ENCODE measurements at places on chromosomes 12 and 14.

GRCh38 chr14:44961151-44961553 is 595 bp downstream of the KLHL28 start:
- no peak for DNase-seq

GRCh38 chr12:72777806-72778205 is 505.6 kb downstream of the TRHDE start:
- DNase-seq = no peak

DNA sequence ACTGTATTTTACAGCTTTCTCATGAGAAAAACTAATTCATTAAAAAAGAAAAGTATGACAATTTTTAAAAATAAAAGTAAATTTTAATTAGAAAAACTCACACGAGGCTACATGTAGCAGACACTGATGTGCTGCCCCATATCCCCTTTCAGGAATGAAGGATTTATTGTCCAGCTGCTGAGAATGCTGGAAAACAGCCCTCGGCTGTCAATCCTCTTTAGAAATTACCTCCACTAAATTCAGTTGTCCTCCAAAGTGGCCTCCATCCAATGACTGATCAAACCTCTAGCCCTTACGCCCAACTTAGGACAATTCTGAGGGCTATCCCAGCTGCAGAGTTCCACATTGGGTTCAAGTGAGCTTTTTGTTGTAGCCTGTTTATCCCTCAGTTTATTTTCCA is 29.8 kb upstream of the AP4S1 start:
- DNase-seq = no peak

DNA sequence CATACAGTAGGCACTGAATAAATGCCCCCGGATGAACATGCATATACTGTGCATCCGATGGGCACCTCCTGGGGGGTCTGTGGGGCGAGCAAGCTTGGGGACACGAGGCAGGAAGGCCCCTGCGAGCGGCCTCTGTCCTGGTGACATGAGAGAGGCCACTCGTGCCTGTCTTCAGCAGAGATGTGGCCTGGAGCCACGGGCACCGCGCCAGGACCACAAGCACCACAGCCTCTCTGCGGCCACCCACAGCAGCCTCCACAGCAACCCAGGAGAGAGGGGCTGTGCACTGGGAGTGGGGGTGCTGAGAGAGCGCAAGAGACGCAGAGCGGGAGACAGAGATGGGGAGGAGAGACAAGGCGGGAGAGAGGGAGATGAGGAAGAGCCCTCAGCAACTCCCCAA is 118.5 kb downstream of the RFLNA start:
- no peak for DNase-seq

GRCh38 chr12:109448272-109448671 is 28.8 kb downstream of the KCTD10 start:
- DNase-seq = no peak

DNA sequence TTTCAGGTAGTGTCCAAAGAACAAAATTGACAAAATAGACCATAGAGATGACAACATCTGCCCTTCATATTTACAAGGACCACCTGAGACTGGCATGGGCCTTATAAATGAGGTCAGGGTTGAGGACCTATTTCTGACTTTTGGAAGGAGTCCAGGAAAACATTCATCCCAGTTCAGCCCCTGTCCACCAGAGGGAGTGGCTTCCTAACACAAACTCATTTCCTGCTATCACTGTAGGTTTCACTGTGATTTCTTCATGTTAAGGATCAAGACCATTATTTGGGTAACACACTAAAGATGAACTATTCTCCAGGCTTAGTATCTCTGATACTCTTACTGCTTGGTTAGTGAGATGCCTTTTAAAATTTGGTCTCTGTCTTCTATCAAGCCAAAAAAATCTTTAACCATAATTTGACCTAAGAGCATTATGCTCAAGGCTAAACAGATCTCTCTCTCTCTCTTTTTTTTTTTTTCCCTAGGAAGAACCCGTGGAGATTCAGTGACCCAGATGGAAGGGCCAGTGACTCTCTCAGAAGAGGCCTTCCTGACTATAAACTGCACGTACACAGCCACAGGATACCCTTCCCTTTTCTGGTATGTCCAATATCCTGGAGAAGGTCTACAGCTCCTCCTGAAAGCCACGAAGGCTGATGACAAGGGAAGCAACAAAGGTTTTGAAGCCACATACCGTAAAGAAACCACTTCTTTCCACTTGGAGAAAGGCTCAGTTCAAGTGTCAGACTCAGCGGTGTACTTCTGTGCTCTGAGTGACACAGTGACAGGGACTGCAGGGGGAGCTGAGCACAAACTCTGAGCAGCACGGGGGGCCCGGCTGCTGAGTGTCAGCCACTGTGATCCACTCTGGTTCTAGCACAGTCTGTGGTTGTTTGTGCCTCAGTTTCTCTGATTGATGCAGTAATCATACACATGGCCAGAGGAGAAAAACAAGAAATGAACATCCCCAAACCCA is 267.6 kb upstream of the OR4E1 start:
- no peak for DNase-seq

DNA sequence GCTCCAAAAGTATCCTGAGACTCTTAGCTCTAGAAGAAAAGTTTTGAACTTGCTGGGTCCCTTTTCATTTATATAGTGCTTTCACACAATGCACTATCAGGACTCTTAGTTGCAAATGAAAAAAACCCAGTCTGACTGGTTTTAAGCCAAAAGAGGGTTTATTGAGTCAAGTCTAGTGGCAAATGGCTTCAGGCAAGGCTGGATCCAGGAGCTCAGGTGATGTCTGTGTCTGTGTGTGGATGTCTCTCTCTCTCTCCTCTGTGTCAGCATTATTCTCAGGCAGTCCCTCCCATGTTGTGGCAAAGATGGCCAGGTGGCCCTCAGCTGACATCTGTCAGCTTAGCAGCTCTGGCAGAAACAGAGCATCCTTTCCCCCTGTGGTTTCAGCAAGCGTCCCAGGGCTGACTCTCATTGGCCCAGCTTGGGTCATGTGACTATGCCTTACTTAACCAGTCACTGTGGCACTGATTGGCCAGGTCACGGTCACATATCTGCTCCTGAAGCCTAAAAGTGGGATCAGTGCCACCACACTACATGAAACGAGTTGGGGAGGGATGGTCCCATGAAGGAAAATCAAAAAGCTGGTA is 6.2 kb downstream of the TMEM120B start:
- no peak for DNase-seq

- DNase-seq = no peak
These were observed 126.6 kb downstream of the CHST11 start for GRCh38 chr12:104583301-104583700.

DNA sequence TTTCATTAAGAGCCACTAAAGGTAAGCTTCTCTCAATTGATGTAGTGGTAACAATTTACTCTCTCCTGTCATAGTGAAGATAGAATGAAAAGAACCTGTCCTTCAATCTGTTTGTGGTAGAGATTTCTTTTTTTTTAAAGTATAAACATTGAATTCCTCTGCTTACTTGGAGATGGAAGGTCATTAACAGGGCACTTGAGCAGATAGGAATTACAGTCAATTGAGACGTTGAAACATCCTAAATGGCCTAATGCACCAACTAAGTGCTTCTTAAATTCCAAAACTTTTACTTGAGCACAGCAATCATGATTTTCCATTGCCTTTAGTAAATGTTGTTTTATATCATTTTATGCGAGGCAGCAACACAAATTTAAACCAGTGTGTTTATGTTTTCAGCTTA is 241.4 kb downstream of the FOXG1 start:
- DNase-seq = no peak

DNA sequence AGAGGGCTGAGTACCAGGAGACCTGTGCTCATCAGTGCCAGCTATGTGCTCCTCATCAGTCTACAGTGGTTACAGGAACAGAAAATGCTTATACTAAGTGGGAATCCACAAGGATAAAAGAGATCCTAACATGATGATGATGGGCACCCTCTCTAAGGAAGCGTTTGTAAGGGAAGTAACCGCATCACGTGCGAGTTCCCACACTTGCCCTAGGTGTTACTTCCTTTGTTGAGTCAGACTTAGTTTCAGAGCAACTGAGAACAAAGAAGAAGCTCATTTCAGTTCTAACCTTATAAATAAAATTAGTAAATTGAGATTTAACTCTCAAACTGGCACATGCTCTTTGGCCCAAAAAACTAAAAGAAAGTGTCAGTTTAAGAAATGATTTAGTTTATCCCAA is 956.4 kb upstream of the TMEM132C start:
- DNase-seq = no peak

- no peak for DNase-seq
These were observed 1.2 kb upstream of the AP1G2 start for GRCh38 chr14:23568600-23569331.

DNA sequence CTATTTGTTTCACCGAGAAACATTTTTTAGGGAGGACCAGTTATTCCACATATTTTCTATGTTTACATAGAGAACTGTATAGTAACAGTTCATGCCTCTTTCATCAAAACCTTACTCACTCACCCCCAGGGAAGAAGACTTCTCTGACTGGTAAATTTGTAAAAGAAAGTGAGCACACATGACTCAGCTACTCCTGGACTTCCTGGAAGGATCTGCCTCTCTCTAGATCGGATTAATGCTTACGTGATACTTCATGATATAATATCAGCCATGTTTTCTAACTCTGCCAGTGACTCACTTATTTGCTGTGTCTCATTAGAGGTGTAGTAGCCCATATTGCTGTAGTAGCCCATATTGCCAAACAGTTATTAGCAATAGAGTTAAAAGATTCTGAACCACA is 494.3 kb upstream of the ATXN7L3B start:
- no peak for DNase-seq

DNA sequence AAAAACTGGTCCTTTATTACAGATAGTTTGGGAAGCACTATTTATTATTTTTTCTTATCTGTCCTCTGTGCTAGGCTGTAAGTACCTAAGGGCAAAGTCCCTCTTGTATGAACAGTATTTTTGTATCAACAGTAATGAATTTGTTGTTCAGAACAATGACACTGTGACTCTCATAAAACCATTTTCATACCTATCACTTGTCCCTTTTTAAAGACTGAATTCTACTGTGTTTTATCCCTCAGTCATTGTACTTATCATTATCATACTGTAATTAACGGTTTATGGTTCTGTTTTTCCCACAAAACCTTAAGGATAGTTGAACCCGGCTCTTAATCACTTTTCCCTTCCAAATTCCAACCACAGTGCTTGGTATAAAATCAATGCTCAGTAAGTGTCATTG is 69.4 kb downstream of the SRGAP1 start:
- DNase-seq = no peak

GRCh38 chr12:121443911-121444841 is 44.3 kb downstream of the RNF34 start:
- no peak for DNase-seq

- DNase-seq = no peak
These were observed 805 bp upstream of the KRT7 start for GRCh38 chr12:52232203-52232673.

DNA sequence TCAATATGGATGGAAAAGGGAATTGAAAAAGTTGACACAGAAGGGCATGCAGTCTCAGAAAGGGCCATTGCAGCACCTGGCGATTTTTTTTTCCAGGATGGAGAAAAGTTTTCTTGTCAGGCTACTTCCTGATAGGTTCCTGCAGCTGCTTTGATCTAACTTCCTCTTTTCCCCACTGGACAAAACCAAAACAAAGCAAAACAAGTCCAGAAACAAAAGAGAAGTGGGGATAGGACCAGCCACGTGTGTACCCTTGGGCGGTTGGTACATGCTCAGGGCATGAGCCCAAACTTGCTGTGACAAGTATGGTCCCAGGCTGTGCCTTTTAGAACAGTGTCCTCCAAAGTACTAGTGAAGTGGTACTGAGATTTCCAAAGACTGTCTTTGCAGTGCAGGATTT is 89.8 kb downstream of the CHST11 start:
- no peak for DNase-seq

GRCh38 chr12:66065641-66066136 is 64.9 kb downstream of the LLPH start:
- DNase-seq = no peak

DNA sequence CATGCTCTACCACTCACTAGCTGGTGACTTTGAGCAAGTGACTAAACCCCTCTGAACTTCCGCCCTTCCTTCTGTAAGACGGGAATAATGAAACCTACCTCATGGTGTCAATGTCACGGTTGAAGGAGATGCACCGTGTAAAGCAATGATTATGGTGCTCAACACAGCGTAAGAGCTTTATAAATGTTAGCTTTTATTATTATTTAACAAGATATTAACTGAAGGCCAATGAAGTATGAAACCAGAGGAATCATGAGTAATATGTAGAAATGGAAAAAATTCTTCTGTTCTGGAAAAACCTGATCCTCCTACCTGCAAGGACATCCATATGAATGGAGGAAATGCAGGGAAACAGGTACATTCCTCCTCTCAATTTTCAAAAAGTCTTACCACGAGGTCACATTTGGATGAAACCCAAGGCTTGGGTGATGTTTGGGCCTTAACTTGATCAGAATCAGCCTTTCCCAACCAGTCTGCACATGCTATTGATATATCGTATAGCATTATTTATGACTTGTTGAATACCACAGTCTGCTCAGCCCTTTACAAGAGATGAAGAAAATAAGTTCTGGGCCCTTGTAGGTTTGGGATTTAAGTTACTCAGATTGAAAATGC is 166.8 kb upstream of the TBX3 start:
- DNase-seq = no peak

GRCh38 chr12:52647601-52648000 is 4.4 kb downstream of the KRT2 start:
- no peak for DNase-seq

- no peak for DNase-seq
These were observed 28.8 kb downstream of the MAP3K9 start for GRCh38 chr14:70780396-70781075.

GRCh38 chr12:911191-911826 is 38.2 kb downstream of the RAD52 start:
- no peak for DNase-seq

DNA sequence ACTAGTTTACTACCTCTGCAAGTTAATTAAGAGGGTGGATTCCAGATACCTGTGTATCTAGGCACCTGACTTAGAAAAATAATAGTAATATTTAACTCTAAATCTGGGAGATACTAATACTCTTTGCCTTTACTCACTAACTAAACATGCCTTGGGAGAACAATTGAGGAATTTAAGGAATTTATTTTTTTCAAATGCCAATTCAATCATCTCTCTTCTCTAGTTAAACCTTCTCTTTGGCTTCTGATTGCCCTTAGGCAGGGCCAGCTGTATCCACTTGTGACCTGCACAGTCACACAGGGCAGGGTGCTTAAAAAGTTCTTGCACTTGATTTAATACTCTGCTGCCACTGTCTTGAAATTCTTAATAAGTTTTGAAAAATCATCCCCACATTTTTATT is 142.4 kb downstream of the PLCZ1 start:
- no peak for DNase-seq

DNA sequence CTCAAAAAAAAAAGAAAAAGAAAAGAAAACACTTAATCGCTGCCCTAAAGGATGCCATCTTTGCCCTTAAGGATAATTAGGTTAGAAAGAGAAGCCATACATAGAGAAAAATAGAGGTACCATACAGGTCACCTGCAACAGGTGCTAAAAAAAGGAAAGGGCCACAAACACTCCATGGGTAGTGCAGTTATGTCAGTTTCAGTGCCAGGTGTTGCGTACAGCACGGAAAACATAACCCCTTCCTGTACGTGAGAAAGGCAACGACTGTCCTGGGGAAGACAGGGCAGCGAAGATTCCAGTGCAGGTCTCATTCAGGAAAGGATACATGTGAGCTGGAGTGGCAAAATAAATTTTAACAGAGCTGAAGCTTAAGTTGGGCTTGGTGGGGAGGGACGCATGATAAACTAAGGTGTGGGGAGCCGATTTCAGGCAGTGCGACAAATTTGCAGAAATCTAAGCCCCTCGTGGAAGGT is 553 bp upstream of the DAZAP2 start:
- no peak for DNase-seq

- DNase-seq = no peak
These were observed 6.4 kb upstream of the DTX1 start for GRCh38 chr12:113049976-113050742.

GRCh38 chr12:6664902-6665301 is 2.0 kb upstream of the ING4 start:
- DNase-seq = no peak
